ENCODE measurements at places on chromosomes 6 and 20.

DNA sequence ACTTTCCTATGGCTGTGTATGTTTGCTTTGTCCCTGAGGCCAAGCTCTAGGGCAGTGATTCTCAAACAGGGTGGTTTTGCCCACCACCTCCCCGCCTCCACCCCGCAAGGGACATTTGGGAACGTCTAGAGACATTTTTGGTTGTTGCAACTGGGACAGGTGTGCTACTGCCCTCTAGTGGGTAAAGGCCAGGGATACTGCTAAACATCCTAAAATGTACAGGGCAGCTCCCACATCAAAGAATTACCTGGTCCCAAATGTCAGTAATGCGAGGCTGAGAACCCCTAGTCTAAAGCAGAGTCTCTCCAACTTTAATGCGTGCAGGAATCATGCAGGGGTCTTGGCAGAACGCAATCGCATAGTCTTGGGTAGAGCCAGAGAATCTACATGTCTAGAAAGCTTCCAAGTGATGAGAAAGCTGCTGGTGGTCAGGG lies 5.1 kb downstream of the KCNS1 start:
- DNase-seq, result peak; percentile 41

- no peak for DNase-seq
Observed at GRCh38 chr6:89950446-89950845, 56.2 kb downstream of the GJA10 start.

GRCh38 chr6:75201021-75201420 lies 4.8 kb downstream of the COL12A1 start:
- no peak for DNase-seq

GRCh38 chr6:45455408-45455807 lies 77.7 kb upstream of the SUPT3H start:
- no peak for DNase-seq

DNA sequence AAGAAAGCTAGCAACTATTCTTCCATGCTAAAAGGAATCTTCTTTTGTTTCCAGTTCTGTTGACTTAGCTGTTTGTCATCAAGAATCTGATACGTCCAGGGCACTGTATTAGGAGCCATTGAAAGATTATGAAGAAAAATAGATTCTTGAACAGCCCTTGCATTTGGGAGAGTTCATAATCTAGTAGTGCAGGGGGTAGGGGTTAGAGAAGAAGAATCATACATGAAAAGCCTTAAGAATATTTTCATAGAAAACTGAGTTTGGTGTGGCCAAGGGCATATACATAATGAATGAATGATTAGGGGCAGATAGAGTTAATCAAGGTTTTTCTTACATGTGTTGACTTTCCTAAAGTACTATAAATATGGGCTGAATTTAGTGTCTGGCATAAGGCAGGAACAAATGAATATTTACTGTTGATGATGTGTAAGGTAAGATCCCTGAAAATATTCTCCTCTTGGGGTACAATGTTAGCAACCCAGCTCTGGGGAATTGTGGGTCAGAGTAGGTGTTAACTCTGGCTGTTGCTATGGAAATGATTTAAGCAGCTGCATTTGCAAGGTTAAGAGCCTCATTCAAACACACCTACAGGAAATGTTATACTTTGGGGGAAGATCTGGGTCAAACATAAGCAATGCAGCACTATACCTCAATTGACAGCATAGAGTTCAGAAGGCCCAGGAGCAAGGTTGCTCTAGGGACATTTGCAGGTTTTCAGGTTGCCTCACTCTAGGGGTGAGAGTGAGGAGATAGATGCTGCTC lies 667.3 kb upstream of the CITED2 start:
- DNase-seq, result peak; percentile 3

DNA sequence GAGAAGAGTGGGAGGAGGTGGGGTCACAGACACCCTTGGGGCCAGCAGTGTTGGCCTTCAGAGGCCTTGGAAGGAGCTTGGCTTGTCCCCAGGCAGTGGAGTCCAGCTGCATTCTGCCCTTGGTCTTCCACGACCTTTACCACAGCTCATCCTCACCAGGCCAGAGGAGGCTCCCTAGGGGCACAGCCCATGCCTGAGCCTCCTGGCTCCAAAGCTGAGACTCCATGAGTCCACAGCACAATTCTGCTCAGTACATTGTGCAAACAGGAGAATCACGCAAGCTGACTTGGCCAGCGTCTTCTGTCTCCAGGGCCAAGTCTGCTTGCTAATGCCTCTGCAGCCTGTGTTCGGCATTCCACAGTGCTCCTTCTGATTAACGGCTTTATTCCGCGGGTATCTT lies 337.2 kb downstream of the SMOC2 start:
- DNase-seq, result no peak

DNA sequence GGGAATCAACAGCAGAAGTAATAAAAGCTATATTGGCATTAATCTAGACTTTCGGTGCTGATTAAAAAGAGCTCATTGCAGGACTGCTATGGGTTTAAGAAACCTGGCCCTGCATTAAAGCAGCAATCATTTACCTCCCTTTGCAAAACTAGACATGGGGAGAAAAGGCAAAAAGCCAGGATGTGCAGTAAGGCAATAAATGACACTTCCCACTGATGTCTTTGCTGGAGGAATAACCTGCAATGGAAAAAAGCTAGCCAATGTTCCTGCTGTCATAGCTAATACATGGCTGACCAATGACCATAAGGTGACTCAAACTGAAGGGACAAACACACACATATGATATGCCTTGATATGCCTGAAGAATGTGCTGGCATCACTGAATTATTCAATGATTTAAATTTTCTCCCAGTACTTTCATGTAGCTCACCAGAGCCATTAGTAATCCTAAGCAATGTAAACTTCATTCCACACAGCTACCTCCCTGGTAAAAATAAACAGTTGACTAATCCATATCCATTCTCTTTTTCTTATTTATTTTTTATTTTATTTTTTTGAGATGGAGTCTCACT lies 8.7 kb downstream of the DNAAF9 start:
- no peak for DNase-seq

DNA sequence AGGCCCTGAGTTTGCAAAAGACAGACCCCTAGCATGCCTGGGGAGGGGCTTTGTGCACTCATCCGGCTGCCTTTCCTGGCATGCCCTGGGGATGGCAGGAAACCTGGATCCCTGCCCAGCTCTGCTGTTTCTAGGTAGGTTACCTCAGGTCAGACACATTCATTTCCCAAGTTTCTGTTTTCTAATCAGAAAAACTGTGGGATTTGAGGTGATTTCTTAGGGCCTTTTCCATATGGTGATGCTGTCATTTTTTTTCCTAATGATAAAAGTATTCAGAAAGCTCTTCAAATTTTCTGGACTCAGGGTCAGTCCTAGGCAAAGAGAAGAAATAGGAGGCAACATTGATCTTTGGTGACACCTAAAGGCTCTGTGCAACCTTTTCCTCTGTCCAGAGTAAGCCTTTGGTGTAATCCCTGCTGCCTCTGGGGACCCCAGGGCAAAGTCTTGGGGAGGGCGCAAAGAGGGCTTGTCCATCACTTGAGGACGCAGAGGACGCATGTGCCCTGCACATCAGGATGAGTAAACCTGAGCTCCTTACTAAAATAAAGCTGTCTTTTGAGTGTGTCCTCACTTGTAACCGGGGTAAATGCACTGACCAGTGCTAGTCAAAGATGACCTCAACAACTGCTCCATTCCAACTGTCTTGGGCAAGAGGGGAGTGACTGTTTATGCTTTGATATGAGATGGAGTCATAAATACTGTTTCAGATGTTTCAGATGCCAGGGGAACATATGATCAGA lies 13.5 kb upstream of the TRAM2 start:
- peak; percentile 23 for DNase-seq

- no peak for DNase-seq
Observed at GRCh38 chr6:157030755-157031154, 253.6 kb downstream of the ARID1B start.

DNA sequence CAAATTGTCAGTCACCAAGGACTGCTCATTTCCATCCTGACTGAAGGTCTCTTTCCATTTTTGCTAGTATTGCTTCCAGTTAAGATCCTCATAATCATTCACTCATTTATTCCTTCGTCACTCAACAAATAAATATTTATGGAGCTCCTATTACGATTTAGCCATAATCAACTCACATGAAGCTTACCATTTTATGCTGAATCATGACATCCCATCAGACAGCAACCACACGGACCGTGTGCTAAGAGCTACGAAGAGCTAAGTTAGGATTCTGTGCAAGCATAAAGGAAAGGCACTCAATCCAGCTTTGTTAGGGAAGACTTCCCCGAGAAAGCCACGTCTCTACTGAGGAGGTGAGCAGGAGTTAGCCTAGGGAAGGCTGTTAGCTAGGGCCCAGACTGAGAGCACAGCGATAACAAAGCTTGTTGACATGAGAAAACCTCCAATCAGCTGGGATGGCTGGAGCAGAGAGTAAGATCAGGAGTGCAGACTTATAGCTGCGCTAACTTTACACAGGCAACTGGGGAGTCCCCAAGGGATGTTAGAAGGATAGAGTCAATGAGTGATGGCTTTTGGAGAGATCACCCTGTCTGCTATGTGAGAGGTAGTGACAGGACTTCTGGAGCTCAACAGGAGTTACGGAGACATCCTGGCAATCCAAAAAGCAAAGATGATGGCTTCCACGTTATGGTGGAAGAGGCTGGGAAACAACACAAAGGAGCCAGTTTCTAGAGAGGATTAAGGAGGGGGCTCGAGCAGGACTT lies 2.6 kb upstream of the GID8 start:
- DNase-seq, result no peak

DNA sequence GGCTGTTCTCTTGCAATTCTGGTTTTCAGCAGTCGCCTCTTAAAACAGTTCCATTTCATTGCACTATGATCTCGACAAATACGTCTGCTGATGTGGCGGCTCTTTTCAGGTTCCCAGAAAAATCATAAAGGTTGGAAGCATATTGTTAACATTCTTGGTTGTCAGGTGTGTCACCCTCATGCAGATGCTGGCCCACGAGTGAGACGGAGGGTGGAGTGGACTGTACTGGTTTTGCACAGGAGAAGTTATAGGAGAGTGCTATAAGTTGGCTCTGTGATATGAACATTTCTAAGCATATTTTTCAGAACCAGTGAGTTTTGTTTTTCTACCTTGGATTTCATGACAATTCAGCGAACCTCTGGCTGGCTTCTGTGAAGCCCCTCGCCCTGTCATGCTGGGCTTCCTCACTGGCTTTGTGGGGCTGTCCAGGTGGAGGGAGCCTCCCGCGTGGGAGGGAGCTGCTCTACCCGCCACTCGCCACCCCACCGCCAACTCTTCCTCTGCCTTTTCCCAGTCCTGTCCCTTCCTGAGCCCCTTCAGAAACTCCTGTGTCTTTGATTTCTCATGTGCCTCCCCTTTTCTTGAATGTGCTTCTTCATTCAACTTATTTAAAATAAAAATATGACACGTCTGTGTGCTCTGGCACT lies 10.6 kb downstream of the IRF4 start:
- DNase-seq, result no peak

DNA sequence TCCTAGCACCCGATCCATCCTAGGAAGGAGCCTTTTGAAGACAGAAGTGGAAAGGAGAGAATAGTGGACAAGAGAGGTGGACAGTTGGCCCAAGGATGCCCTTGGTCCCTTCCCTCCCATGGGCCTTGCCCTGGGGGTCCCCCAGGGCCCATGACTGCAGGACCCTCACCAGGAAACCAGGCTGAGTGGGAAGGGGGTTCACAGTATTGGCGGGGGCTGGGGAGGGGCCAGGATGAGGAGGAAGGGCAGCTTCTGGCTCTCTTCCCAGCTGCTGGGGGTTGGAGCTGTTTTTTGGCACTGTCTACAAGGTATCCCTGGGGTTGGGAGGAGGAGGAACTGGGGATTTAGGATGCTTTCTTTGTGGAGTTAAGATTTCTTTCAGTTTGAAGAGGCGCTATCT lies 4.0 kb upstream of the DSN1 start:
- DNase-seq, result no peak

- peak; percentile 27 for DNase-seq
Observed at GRCh38 chr6:13117570-13117969, 210.8 kb downstream of the TBC1D7 start.

DNA sequence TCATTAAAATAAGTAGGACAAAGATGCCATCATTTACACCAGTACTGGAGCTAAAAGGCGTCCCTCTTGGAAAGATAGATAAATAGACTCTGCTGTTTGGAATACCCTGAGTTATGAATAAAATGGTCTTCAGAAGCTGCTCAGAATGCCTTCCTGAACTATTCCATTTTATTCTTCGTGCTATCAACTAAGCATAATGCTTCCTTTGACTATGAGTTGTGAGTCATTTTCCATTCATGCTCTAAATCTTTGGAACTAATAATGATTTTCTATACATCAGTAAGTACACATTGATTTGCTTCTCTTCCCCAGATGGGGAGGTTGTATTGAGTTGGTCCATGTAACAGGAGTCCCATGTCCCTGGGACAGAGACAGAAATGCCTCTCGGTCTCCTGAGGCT lies 98.3 kb upstream of the PDE7B start:
- DNase-seq, result no peak

GRCh38 chr20:38067717-38068365 lies 34.3 kb downstream of the RPRD1B start:
- DNase-seq, result no peak

DNA sequence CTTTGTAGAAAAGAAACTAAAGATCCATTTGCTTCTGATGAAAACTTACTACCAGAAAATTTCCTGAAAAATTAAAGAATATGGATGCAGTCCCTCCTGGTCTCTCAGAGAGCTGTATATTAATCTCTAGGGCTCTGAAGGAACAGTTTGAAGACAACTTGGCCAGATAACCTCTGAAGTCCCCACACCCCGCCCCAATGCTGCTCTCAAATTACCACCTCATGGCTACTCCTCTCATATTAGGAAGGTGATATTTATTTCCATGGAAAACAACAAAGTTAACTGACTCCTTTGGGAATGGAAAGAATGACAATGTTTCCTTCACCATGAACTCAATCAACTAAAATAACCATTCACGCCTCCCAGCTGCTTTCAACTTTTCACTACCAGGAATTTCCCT lies 408.4 kb upstream of the FLRT3 start:
- no peak for DNase-seq

- no peak for DNase-seq
Observed at GRCh38 chr6:75142721-75143120, 63.1 kb downstream of the COL12A1 start.

- no peak for DNase-seq
Observed at GRCh38 chr6:54910431-54910884, 63.9 kb downstream of the FAM83B start.

Measured in NCI-H2081 (cell line).